HuH-7.5 (cell line): ENCODE measurements at places on chromosomes 5 and 9.

DNA sequence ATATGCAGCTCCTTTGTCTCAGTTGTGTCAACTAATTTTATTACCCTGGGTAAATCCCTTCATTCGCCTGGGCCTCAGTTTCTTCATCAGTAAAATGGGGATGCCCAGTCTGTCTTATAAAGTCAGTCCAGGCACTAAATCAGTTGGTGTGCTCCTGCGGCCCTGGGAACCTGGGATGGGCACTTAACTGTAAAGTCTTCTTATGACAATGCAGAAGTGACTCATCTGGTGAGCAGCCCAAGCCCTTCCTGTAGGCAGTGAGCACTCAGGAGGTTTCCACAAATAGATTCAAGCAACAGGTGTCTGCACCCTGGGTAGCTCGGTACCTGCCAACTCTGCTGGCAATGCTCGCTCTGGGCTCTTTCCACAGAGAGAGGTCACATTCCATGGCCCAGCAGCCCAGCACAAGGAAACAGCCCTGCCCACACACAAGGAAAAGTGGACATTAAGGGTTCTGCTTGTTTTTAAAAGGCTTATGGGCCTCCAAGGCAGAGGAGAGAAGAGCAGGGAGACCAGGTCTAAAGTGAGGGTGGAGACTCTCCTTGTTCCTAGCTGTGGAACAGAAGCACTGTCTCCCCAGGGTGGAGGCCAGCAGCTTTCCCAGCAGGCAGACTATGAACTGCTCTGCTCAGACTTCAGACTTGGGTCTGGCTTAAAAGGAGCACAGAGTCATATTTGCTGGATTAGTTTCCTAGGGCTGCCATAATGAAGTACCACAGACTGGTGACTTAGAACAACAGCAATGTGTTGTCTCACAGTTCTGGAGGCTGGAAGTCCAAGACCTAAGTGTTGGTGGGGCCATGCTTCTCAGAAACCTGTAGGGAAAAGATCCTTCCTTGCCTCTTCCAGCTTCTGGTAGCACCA lies 89.7 kb upstream of the ADRA1B start:
- no peak for DNase-seq

DNA sequence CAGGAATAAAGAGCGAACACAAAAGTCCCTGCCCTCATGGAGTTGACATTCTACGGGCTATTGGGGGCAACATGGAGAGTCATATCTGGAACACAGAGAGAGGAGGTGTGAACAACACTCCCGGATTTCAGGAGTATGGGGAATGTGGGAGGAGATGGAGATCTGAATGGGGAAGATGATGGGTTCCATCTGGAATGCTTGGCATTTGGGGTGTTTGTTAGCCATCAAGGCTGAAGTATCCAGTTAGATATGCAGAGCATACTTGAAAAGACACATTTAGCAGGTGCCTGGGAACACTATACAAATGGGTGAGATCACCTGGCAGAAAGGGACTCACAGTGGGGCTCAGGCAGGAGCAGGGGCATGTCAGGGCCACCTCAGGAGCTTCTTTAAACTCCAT lies 61.1 kb downstream of the EGFLAM start:
- no peak for DNase-seq

GRCh38 chr5:137316346-137316736 lies 182.8 kb downstream of the SPOCK1 start:
- no peak for DNase-seq

DNA sequence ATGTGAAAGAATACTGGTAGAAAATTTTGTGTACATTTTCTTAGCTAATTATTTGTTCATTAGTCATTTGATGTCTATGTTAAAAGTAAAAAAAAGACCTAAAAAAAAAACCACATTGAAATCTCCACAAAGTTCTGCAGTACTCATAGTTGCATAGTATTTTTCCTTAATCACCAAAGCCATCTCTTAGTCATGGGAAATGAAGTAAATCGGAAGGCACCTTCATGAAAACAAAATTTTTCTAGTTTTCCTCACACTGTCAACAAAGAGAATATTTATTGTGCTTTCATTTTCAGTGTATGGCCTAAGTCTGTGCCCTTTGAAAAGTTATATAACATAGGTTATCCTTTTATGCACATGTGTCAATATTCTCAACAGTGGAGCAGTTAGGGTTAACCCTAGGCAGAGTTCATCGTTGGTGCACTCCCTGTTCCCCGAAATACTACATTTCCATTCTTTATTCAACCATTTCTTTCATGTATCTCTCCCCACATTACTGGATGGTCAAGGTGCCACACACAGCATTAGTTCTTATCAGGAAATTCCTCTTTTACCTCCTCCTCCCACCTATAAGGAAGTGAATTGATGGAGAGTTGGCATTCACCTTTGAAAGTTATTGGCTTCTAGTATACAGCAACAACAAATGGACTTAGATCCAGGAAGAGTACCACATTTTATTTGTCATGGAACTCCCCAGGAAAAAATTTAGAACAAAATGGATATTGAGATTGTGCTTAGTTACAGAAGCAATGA lies 93.1 kb downstream of the NUDT12 start:
- DNase-seq, result no peak

DNA sequence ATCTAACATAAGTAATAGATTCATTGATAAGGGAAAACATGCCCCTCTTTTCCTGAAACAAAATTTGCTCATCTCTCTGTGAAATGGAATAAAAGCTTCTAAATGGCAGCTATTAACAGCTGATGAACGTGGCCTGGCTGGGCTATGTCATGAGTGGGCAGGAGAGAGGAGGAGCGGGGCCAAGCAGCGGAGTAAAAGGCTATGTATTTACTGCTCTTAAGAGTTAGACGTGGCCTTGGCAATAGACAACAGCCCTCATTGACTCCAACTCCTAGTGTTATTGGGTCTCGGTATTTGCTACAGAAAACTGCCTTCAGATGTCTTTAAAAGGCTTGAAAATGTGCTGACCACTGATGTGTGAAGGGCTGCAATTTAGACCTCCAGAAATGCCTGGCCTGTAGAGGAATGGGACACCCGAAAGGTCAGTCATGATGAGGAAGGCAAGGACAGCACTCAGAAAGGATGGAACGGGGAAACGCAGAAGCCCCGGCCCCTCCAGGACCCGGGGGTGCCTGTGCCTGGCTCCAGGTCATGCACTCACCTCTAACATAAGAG lies 116.8 kb downstream of the PDZD2 start:
- DNase-seq, result no peak

- DNase-seq, result no peak
Observed at GRCh38 chr5:167167191-167167795, 1124.2 kb upstream of the WWC1 start.

DNA sequence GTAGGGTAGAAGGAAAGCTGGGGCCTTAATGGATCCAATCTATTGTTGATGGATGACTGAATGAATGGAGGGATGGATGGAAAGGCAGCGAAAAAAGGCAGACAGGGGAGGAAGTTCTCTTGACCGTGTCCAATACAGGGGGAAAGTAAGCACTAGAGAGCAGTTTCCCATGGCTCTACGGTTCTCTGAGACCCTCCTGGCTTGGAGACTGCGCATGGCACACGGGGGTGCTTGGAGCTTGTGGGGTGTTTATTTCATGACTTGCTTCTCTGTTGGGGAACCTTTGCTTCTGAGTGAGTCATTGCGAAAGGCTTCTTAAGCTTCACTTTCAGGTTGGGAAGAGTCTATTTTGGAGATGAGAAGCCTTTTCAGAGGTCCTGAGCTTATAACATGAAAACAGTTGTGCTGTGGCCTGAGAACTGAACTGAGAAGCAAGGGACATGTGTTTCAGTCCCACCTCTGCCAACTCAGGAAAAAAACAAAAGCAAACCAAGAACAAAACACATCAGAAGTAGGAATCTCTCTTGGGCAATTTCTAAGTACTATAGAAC lies 12.8 kb upstream of the TEX48 start:
- no peak for DNase-seq

DNA sequence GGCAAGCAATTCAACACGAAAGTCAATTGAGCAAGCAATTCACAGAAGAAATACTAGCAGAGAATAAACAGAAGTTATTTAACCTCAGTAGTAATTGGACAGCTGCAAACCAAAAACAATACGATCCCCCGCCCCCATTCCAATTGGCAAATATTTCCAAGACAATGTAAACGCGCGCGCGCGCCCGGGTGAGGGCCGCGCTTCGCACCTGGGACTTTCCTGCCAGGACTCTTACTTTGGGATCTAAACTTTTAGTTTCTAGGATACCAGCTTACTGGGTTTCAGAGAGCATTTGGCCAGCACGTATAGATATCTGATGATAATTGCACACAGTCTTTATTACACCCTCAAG lies 8.6 kb downstream of the RUFY1 start:
- DNase-seq, result peak; percentile 35

DNA sequence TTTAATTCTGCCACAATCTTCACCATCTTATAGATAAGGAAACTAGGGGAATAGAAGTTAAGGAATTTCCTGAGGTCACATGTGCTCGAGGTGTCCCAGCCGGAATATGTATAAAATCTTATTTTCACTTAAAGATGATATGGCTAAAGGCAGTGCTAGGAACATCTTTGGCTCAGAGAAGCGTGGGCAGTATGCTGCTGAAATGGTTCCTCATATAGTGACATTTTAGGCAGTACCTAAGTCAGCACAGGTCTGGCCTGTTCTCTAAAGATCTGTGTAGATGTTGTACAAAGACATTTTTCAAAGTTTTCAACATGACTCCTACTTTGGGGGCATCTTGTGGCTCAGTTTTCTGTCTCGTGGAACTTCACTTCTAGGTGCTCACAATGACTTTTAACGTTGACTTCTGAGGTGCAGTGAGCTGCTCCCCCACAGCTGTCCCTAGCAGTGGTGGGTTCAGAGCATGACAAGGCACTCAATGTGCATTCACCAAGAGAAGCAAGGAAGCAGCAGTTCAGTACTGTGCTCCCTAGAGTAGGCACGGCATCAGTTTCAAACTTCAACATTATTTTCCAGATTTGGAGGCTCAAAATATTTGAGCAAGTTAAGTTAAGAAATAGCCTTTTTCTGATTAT lies 40.3 kb downstream of the TNFAIP8 start:
- DNase-seq, result no peak

- no peak for DNase-seq
Observed at GRCh38 chr9:71119746-71120145, 1.7 kb downstream of the TRPM3 start.

GRCh38 chr5:175335691-175336090 lies 108.3 kb downstream of the DRD1 start:
- DNase-seq, result no peak

GRCh38 chr9:138105561-138106505 lies 228.3 kb downstream of the CACNA1B start:
- DNase-seq, result no peak

- DNase-seq, result no peak
Observed at GRCh38 chr5:119943148-119943547, 313.8 kb downstream of the FAM170A start.

DNA sequence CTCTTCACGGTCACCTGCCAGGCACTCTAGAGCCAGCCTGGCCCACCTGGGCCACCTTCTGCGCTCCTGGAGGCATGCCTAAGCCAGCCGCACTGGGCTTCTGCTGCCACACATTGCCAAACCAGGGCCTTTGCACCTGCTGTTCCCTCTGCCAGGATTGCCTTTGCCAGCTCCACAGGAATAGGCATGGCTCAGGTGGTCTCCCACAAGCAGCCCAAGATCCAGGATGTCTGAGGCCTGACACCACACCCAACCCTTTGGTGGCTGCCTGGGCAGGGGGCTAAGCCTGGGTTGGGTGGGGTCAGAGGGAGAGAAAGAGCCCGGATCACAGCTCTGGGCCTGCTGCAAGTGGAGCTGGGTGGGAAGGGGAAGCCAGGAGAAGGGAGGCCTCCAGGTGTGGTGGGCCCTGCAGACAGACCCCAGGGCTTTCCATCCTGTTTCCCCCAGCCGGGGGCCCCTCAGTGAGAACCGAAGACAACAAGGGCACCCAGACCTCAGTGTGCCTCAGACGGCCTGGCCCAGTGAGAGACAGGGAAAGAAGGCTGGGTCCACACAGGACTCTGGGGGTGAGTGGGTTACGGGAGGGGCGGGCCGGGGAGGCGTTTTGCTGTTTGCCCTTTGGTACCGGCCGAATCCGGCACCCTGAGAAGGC lies 672 bp upstream of the SUSD3 start:
- no peak for DNase-seq

GRCh38 chr5:33933723-33934169 lies 2.4 kb upstream of the RXFP3 start:
- DNase-seq, result no peak

- DNase-seq, result no peak
Observed at GRCh38 chr9:120336021-120336752, 243.8 kb downstream of the CDK5RAP2 start.

DNA sequence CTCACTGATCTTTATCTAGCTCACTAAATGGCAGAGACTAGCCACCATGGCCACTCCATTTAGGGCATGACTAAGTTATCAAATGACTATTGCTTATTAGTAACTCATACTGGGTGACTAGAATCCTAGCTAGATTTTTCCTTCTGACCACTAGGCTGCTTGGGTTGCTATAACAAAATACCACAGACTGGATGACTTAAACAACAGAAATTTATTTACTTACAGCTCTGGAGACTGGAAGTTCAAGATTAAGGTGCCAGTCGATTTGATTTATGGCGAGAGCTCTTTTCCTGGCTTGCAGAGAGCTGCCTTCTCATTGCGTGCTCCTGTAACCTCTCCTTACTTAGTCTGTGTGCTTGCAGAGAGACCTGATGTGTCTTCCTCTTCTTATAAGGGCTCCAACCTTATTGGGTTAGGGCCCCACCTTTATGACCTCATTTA lies 55.0 kb upstream of the APC start:
- no peak for DNase-seq
